ENCODE measurements at places on chromosomes 1 and 21. TPM values are rescaled to one million over a fixed set of nuclear protein-coding genes. Genes with fewer than 3 reads are reported as not detected.

The SHC1 gene
- 105 TPM for total RNA-seq

The APOBEC4 gene
- not detected for total RNA-seq

The OR2L3 gene
- total RNA-seq, result not detected

The ABCA4 gene
- total RNA-seq, result not detected

The C1QB gene
- not detected for total RNA-seq

Data from T-helper 17 cell (primary cell).